ENCODE measurements at places on chromosomes 6 and 20. TPM values are rescaled to one million over a fixed set of nuclear protein-coding genes. Genes with fewer than 3 reads are reported as not detected.

HLA-C gene
- 108 TPM for total RNA-seq

LRRC73 gene
- total RNA-seq, result not detected

PTPRT gene
- total RNA-seq, result 1.9 TPM

OXT gene
- not detected for total RNA-seq

R3HDML gene
- total RNA-seq, result not detected

SIRPB1 gene
- 0.26 TPM for total RNA-seq

TPD52L1 gene
- 23.6 TPM for total RNA-seq

CHRNA4 gene
- 0.79 TPM for total RNA-seq

PKHD1 gene
- 3.6 TPM for total RNA-seq

RBL1 gene
- 23.2 TPM for total RNA-seq

ACSS2 gene
- total RNA-seq, result 21.7 TPM

NINL gene
- total RNA-seq, result 11.3 TPM

FAM217B gene
- 11.6 TPM for total RNA-seq

SYTL3 gene
- 4.9 TPM for total RNA-seq

TFB1M gene
- total RNA-seq, result 27.4 TPM

Measured in urinary bladder (tissue), 4 donors.